ENCODE measurements at places on chromosomes 3 and 15.

DNA sequence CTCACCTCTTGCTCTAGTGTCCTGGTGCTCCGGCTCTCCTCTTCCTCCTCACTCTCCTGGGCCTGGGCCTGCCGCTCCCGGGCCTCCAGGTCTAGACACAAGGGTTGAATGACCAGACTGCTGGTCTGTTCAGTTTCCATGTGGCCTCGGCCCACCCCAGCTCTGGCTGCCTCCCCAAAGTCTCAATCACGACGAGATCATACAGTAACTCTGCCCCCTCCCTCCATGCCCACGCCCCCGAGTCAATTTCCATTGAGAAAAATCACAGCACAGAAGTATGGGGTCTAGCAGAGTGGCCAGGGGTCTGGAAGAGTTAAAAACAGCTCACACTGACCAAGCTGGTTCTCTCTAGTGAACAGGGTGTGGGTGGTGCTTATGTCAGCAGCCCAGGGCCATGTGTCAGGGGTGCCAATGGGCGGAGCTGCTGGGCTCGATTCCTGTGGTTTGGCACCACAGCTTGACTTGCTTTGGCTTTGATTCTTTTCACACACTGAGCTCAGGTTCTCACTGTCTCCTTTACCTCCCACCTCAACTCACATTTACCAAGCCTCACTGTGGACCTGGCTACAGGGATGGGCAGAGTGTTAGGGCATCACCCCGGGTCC is 6.9 kb downstream of the C15orf62 start:
- no peak for DNase-seq

- DNase-seq: no peak
Measured at GRCh38 chr3:141231952-141232823, 563 bp downstream of the PXYLP1 start.

GRCh38 chr15:55267401-55268175 is 22.0 kb downstream of the RAB27A start:
- DNase-seq: no peak

DNA sequence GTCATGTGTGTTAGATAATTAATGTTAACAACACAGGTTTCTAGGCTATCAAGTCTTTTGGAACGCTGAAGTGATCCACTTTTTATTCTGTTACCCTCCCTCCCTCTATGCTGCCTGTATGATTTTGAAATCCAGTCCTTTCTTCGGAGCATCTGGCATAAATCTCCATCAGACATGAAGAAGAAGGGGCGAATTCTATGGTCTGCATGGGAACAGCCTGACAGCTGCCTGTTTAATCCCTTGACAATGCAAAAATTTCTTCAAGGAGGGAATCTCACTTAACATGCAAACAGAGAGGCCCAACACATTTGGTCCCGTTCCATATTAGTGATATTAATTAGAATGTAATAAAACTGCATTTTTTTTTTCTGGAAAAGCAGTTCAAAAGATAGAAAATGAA is 145.2 kb downstream of the VGLL3 start:
- no peak for DNase-seq

DNA sequence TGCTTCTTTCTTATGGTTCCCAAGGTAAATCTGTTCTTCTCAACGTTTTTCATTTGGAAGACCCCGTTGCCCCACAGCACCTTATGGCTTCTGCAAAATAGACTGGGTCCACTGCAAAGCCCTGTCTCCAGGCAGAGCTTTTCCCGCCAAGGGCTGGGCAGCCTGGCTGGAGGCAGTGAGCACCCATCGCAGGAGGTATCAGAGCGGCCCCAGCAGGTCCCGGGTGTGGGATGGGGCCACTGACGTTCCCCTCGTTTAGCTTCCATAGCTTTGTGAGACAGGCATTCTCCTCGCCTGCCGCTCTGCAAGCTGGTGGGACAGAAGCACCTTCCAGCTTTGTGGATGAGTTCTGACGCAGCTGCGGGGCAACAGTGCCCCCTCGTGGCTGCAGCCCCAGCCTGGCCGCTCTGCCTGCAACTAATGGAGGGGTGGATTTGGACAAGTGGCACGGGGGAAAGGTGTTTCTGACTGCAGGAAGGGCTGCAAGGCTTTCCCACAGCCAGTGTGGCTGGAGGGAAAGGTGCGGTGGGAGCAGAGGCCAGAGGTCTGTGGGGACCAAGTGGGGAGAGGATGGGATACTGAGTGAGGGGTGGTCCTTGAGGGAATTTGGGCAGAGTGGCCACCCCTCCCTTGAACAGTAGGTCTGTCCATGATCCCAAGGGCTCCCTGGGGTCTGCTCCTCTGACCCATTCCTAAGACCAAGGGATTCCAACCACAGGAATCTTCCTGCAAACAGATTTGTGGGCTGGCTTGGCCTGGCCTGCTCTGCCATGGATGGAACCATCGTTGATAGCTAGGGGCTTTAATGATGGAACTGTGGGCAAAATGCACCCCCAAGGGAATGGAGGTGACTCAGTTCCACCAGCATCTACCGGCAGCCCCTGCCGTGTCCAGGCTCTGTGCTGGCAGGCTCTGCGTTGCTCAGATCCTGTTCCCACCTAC is 99.4 kb downstream of the FBLN2 start:
- no peak for DNase-seq

DNA sequence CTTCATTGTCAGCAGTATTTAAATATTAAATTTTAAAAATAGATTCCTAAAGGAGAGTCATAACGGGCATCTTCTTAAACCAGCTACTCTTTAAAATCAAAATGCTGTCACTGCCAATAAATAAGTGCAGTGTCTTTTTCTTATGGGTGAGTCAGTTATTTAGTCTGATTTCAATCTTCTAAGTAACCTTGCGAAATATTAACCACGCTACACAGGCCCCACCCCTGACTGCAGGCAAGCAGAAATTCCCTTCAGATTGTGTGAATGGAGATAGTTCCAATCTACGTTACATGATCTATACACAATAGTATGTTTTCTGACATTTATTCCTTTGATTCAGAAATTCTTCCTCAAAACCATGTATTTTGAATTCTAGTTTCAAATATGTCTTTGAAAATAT is 141.5 kb downstream of the GADL1 start:
- no peak for DNase-seq

DNA sequence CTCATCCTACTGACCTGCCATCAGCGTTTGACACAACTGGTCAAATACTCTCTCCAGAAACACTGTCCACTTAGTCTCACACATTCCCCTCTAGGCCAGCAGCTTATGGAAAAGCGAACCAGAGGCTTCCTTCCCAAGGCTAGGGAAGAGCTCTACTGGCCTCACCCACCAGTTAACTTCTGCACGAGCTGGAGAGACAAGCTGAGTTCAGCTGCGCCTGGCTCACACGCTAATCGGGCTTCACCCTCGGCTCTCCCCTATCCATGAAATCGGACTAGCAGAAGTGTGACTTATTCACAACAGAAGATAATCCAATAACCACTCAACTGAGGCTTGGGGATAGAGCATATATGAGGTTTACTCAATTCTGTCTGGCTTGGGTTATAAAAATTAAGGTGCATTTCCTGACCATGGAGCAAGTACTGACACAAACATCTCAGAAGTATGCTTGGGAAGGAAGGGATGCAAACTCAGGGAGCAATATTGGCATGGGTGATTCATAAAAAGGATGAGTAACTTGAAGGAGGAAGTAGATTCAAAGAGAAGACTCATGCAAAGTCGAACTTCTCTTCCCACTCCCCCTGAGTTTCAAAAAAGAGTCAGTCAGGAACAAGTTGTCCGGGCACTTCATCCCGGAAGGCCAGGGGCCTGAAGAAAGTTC is 73.1 kb downstream of the XXYLT1 start:
- no peak for DNase-seq

DNA sequence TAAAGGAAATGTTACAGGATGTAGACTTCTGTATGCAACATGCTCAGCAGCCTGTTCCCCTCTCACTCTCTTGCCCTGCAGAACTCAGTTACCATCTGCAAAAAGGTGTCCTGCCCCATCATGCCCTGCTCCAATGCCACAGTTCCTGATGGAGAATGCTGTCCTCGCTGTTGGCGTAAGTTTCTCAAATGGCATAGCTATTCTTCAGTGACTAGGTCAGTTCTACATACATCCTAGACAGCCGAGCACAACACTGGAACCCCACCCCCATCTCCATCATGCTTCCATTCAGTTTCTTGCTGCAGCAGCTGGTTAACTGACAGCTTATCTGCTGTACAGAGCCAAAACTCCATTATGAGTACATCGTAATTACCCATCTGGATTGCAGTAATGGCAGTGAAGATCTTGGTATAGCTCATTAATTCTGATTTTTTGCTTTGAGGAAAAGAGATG is 4.5 kb downstream of the THBS1 start:
- no peak for DNase-seq

DNA sequence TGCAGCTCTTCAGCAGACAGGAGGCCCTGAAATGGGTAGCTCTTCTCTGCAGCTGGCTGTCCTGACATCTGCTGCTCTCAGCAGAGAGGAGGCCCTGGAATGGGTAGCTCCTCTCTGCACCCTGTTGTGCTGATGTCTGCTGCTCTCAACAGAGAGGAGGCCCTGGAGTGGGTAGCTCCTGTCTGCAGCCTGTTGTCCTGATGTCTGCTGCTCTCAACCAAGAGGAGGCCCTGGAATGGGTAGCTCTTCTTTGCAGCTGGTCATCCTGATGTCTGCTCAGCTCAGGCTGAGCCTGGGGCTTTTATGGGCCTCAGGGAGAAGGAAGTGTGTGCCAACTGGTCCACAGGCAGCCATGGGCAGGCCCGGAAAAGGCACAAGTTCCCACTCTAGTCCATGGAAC is 66.6 kb downstream of the PIK3CB start:
- no peak for DNase-seq

- no peak for DNase-seq
Measured at GRCh38 chr3:11616551-11616950, 27.2 kb downstream of the VGLL4 start.

DNA sequence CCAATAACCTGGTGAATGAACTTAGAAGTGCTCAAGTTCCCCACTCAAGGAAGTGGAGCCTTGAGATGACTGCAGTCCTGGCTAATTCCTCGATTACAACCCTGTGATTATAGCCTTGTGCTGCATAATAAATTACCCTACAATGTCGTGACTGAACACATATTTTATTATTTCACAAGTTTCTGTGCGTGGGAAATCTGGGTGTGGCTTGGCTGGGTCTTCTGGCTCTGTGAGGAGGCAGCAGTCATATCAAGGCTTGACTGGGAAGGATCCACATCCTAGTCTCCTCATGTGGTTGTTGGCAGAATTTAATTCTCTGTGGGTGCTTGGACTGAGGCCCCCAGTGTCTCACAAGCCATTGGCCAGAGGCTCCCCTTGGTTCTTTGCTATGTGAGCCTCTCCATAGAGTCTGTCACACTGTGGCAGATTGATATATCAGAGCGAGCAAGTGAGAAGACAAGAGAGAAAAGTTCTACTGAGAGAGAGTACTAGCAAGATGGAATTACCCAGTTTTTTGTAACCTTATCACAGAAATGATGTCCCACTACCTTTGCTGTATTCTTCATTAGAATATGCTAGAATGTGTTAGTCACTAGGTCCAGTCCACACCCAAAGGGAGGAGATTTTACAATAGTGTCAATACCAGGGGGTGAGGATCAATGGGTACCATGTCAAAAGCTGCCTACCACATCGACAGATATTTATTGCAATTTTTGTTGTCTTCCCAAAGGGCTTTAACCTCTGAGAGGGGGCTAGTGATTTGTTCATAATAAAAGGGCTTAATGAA is 102.8 kb upstream of the TBC1D5 start:
- DNase-seq: no peak

GRCh38 chr15:48647962-48648361 is 2.5 kb upstream of the FBN1 start:
- DNase-seq: no peak

DNA sequence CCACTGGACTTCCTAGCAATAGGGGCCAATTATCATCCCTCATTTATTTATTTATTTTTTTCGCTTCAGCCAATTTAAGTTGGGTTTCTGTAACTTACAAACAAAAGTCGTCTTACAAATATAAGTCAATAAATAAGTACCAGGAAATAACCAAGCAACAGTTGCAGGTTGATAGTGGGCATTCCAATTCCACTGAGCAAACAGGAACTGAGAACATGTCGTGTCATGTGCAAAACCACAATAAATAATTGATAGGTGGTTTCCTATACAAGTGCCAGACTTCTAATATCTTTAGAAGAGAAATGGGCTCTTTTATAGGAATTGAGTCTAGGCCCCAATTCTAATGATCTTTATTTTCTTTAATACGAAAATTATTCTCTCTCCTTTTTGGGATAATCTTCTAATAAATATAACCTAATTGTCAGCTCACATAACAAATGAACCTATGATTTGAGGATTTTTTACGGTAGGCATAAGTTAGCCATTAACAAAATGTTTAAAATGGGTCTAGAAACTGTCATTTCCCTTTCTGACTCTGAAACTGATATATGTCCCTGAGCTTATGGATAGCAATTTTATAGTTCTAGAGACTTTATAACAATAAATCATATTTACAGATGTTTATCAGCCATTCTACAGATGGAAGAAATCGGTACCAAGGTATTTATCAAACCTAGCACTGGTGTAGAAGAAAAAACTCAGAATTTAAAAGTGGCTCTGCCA is 571.8 kb downstream of the FOXP1 start:
- DNase-seq: no peak

DNA sequence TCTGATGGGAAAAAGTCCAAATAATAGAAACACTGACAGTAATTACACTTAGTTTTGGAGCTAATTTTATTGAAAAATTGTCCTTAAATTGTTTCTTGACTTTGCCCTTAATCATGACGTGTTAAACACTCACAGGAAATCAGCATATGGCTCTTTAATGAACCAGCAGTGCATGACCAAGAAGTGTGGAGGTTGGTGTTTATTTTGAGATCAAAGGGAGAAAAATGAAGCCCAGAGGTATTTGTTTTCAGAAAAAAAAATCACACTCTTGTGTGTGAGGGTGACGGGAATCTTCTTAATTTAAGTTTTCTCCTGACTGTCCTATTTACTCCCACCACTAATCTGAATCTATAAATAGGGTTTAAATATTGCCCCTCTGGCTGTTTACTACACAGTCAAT is 28.8 kb upstream of the SYNM start:
- no peak for DNase-seq

DNA sequence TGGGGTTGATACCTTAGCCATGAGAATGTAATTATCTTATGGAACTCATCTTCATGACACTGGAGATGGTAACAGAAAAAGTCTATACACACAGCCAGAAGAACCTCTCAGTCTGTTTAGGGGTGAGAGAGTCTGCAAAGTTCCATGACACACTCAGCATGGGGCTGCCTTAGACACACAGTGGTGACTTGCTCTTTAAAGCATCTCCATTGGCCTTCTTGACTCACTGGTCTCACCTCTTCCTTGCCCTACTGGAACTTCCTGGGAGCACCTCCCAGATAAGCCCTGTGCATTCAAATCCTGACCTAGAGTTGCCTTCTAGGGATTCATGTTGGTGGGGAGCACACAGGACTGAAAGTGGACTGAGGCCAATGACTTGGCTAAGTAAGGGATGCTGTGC is 9.3 kb downstream of the MAGI1 start:
- no peak for DNase-seq

DNA sequence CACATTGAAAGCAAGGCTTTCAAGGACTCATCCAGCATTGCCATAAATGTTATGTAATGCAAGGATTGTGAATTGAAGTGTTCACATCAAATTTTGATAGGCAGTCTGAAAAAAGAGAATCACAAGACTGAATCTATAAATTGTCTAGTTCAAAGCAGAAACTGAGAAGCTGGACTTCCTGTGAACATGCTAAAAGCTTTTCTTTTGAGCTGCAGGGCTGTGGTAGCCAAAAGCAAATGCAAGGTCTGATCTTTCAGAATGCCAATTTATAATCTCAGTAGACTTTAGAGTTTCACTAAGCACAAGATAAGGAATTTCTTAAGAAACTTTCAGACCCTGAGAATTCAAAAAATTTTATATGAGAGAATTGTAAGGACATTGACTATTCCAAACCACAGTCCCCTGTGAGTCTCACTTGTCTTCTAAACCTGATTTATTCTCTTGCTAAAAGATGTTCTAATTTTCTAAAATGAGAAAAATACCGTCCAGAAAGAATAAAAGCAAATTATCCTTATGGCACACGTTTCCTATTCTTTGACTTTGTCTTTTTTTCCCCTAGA is 1700.3 kb downstream of the OTOL1 start:
- DNase-seq: no peak

Measured in right renal cortex interstitium (tissue), 3 donors.